ENCODE measurements at places on chromosomes 12 and 14.
A peak's percentile ranks its signal among the peaks of the same experiment; 100 is the strongest.

DNA sequence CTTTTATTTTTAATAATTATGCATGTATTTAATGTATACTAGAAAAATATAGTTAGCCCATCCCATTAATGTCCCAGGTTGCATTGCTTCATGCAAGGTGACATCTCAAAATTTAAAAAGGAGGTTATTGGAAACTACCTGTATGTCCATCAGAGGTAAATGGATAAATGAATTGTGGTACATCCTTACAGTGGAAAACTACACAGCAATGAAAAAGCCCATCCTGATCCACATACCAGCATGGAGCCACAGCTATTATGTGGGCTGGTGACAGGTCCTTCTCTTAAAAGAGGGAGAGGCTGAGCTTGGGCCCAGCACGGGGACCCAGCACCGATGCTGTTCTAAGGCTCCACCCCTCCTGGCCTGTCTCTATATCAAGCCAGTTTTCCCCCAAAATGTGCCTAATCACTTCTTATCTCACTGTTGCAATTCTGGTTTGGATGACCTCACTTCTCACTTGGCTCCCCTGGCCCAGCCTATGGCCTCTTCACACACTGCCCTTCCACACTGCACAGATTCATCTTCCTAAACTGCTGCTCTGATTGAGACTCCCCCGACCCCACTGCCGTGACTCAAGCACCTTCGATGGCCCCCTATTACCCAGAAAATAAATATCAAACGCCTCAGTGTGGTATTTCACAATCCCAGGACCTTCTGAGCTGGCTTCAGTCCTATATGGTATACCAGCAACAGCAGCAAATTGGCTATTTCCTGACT is 97.1 kb upstream of the NCOR2 start:
- DNase-seq: peak; percentile 48

DNA sequence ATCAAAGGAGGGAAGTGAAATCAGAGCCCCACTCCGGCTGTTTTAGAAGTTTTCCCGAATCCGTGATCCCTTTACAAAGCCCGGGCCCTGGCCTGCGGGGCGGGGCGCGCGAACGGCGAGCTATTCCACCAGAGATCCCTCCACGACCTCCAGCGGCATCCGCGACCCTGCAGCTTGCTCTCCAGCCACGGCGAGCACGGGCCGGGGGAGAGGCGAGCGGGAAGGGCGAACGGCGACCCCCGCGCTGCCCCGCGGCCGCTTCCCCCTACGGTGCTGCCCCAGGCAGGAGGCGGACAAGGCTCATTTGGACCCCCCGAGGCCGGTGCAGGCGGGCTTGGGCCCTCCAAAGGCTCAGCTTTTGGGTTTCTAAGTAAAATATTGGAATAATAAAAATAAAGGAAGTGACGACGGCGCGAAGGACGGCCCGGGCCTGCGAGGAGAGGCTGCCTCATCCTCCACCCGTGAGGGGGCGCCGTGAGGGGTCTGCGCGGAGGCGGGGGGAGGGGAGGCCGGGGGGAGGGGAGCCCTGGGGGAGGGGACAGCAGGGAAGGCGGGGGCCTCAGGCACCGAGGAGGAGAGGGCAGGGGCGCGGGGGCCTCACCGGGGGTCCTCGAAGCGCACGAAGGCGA is 613 bp downstream of the SRSF9 start:
- peak; percentile 41 for DNase-seq

- peak; percentile 70 for DNase-seq
These were observed at the start of gene CMKLR1 for GRCh38 chr12:108338915-108339657. Gene CMKLR1 (minus strand): TSS chr12:108339311. CDS start chr12:108293591, 45,720 bp downstream.

DNA sequence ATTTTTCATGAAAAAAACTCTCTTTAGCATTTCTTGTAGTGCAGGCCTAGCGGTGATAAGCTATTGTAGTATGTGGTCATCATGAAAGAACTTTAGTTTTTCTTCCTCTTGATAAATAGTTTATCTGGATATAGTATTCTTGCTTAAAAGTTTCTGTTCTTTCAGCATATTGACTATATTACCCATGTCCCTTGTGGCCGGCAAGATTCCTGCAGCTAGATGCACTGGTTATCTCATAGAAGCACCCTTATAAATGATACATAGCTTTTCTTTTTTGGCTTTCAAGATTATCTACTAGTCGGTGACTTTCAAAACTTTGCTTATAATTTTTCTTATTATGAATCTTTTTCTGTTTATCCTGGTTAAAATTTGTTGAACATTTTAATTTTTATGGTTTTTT is 234.8 kb downstream of the ALG10 start:
- no peak for DNase-seq

DNA sequence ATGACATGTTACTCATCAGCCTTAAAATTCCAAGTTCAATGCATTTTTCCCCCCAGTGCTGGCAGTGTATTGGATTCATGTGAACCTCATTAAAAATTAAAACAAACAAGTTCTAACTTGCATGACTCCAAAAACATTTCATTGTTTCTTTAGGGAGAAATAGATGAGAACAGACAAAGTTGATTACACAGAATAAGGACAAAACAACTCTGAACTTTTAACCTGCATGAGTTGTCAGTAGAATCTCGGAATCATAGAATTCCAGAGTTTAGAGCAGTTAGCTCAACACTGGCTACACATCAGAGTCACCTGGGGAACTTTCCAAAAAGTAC is 127.5 kb downstream of the TMX1 start:
- no peak for DNase-seq

- DNase-seq: peak; percentile 28
These were observed 55.1 kb downstream of the CMAS start for GRCh38 chr12:22100958-22101748.

DNA sequence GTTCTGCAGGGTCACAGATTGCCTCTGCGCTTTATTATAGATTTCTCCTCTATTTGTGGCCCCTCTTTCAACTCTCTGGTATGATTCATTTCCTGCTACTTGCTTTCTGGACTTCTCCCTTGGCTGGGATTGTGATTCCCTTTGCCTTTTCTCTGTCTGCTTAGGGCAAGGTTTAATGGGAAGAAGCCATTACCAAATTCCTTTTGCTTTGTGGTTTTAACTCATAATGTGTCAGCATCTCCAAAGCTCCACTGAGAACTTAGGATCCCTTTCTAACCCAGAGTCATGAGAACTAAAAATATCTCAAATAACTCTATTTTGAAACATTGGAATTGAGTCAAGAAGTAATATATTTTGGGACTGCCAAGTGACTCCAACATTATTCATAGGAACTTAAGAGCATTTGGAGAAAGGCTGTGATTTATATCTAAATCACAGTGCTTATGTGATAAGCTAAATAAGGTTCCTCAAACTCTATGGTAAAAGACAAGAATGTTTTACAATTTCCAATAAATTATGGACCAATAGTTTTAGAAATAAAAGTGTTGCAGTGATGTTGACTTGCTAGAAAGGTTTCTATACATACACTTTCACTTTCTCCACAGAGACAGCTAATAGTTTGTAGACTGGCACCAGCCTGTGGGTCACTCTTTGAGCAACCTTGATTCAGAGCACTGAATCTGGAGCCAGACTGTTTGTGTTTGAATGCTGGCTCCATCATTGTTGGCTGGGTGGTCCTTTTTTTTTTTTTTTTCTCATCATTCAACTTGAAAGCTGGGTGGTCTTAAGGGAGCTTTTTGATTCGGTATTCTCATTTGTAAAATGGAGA is 93.9 kb downstream of the DACT1 start:
- DNase-seq: no peak

DNA sequence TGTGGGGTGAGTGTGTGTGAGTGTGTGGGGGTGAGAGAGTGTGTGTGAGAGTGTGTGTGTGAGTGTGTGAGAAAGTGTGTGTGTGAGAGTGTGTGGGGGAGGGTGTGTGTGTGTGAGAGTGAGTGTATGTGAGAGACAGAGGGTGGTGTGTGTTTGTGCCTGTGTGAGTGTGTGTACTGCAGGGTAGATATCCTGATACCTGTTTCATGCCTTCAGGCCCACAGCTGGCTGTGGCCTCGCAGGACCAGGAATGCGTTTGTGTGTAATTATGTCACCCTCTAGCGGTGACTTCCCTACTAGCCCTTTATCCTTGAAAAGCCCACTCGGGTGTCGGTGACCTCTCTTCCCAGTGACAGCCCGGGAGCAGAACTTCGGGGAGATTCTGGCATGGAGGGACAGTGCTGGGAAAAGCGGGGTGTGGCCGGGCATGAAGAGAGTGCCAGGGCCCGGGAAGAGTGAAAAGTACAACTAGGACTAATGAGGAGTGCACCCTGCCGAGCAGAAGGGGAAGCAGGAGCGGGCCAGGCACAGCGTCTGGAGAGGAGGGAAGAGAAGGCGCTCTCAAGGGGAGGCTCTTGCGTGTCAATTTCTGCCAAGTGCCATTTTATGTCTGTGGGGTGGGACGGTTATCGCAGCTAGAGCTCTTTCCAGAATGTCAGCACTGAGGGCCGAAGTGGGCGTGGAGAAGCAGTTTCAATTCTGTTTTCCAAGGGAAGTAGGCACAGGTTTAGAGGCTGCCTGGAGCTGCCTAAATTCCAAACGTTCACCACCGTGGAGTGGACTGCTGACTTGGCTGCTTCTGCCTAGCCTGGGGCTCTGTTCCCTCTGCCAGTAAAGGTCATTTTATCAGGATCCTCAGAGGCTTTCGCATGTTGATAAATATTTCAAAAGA is 11.0 kb upstream of the FBXL14 start:
- peak; percentile 73 for DNase-seq

GRCh38 chr12:19739195-19739776 is 300.0 kb downstream of the AEBP2 start:
- no peak for DNase-seq

- no peak for DNase-seq
These were observed 159.3 kb downstream of the TTC8 start for GRCh38 chr14:88983755-88984154.

GRCh38 chr12:66978802-66979201 is 290.4 kb upstream of the CAND1 start:
- no peak for DNase-seq

DNA sequence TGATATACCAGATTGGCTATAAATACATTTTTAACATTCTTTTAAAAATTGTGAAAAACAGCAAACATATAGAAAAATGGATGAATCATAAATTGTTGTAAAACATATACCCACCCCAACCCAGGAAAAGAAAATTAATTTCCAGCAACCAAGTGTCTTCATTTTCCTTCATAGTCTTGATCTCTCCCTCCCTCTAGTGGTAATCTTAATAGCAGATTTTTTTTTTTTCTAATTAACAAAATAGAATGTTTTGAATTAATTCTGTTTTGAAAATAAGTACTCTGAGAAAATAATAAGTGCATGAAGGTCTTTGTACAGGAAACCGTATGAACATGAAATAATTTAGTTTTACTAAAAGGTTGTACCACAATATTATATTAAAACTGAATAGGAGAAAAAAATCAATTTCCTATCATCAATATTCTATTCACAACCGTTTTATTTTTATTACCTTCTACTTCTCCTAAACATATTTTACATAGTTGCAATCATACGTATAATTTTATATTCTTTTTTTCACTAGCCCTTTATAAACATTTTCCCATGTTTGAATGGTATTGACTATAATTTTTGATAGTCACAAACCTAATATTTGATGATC is 7.0 kb downstream of the ETNK1 start:
- no peak for DNase-seq

DNA sequence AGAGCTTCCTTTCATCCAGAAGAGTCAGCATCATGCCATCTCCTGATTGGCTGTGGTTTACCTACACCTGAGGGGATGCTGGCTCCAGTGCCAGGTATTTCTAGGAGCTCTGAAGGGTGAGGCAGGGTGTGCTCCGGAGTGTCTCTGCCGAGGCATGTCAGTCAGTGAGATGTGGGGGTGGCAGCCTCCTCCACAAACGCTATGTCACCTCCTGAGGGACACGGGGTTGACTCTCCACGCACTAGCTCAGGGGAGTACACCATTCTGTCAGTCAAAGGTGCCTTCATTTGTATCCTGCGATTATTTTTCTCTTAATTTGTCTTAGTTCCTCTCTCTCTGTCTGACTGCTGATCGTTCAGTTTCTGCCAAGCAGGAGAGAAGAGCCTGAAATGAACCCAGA is 604.5 kb downstream of the VRK1 start:
- DNase-seq: no peak

DNA sequence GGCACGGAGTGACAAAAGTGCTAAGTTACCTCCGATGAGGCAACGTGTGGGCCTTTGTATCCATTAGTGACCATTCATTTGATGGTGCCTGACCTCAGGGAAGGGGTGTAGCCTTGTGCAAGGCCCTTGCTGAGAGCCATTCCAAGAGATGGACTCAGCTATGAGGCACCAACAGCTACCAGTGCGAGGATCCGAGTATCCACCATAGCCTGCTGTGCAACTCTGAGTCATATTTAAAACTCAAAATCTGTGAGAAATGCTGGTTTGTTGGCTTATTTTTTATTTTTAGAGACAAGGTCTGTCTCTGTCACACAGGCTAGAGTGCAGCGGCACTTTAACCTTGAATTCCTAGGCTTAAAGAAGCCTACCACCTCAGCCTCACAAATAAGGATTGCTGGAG is 25.1 kb upstream of the WNK1 start:
- DNase-seq: no peak

GRCh38 chr12:25592725-25593495 is 39.8 kb upstream of the LMNTD1 start:
- no peak for DNase-seq

GRCh38 chr12:75389706-75390105 is 1.2 kb upstream of the GLIPR1L2 start:
- no peak for DNase-seq

- no peak for DNase-seq
These were observed 23.0 kb downstream of the PDE6H start for GRCh38 chr12:14995583-14996425.

- no peak for DNase-seq
These were observed 717 bp downstream of the VASH1 start for GRCh38 chr14:76761960-76762410.

GRCh38 chr14:32352631-32353030 is 23.5 kb downstream of the AKAP6 start:
- no peak for DNase-seq

DNA sequence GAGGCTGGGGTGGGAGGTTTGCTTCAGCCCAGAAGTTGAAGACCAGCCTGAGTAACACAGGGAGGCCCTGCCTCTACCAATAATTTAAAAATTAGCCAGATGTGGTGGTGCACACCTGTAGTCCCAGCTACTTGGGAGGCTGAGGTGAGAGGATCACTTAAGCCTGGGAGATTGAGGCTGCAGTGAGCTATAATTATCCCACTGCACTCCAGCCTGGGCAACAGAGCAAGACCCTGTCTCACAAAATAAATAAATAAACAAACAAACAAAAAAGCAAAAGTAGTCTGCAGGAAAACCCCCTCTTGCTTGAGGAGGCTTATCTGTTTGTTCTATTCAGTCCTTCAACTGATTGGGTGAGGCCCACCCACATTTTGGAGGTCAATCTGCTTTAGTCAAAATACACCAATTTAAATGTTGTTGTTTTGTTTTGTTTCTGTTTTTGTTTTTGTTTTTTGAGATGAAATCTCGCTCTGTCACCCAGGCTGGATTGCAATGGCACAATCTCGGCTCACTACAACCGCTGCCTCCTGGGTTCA is 24.9 kb upstream of the TXNRD1 start:
- no peak for DNase-seq

GRCh38 chr12:65943388-65944137 is 119.3 kb downstream of the HMGA2 start:
- DNase-seq: no peak

- no peak for DNase-seq
These were observed 61.1 kb downstream of the NINJ2 start for GRCh38 chr12:601976-602699.

GRCh38 chr12:48156652-48157017 is 680 bp downstream of the ASB8 start:
- DNase-seq: no peak

- no peak for DNase-seq
These were observed 12.1 kb downstream of the SLC7A8 start for GRCh38 chr14:23171222-23171975.
